ENCODE measurements at places on chromosomes 7 and 10.

DNA sequence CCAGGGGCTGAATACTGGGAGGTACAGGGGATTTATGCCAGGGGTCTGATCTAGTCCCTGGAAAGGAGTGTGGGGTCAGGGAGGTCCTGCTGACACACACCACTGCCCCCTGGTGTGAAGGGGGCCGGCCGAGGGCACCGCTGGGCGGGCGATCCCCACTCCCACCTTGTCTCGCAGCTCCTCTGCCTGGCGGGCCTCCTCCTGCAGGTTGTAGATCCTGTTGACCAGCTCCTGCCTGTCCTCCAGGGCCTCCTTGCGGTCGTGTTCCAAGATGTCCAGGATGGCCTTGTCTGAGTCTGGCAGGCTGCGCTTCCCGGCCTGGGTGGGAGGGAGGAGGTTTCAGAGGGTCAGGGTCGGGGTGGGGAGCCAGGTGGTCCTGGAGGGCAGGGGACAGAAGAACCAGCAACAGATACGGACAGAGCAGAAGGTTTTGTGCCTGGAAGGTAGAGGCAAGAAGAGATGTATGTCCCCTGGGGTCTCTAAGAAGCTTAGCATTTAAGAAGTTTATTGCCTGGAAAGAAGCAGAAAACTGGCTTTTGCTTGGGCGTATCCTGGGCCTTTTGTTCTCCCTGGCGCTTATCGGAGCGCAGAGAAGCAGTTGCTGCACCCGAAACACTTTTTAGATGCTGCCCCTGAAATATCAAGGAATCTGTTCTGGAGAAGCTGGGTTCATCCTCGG, 94.5 kb upstream of the GNA12 start:
- no peak for DNase-seq

DNA sequence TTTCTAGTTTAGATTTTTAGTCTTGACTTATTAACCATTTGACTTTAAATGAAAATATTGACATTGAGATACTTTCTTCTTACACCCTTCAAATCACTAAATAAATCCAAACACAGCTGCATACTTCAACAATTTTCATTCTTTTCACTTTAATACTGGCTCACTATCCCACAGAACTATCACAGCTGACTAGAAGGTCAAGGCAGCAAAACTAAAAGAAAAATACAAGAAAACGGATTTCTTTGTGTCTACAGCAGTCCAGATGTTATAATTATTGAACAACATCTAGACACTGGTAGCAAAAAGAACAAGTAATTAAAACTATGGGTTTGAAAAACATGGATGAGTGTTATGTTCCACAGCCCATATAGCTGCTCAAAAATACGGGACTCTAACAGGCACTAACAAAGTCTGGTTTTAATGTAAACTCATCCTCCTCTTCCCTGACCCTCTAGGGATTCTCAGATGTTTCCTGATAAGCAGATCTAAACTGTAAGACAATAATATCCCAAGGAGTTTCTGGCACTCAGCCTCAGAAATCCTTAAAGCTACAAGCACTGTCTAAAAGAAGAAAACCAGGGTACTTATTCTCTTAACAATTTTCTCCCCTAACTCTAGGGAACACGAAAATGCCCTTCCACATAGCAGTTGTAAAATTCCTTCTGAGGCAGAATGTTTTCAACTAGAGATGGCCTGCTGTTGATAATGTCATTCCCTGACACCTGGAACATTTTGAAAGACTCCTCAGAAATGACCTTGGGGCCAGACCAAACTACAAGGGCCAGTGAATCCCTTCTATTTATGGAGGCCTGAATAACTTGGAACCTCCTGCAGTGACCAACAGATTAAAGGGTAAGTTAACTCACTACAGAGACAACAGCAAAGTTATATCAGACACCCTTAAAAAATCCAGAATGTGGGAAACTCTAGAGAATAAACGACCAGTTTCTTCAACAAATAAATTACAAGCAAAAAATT, 12.8 kb downstream of the DNMBP start:
- no peak for DNase-seq

DNA sequence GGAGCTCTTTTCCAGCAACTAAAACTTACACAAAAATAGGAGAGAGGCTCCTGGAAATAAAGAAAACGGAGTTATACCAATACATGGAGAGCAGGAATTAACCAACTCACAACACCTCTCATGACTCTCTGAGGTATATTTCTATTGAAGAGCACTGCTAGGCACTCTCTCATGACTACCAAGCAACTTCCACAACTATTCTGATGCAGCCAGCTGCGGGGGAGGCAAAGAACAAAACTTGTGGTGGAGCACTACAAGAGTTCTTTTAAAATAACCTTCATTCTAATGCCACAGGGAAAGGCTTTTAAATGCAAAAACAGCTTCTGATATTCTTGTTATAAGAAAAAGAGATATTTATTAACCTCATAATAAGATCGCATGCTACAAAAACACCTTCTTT, 140.7 kb downstream of the SLC25A13 start:
- no peak for DNase-seq

DNA sequence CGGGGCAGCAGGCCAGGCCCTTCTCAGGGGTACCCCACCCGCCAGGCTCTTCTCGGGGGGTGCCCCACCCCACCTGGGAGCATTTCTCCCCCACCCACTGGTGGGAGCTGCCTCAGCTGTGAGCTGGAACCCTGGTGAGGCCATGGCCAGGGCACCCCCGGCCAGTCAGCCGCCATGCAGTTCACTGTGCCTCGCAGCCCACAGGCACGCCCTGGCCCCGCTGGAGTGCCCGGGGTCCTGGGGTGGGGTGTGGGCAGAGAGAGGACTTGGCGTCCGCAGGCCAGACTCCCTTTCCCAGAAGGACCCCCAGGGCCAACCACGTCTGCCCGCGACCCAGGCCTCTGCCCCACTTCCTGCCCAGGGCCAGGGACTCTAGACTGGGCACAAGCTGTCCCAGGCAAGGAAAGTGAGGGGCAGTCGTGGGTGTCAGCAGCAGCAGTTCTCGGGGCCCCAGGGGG, 13.1 kb downstream of the DPYSL4 start:
- DNase-seq = no peak

- DNase-seq = peak; percentile 53
Observed at GRCh38 chr10:125694883-125695282, 11.9 kb upstream of the TEX36 start.

DNA sequence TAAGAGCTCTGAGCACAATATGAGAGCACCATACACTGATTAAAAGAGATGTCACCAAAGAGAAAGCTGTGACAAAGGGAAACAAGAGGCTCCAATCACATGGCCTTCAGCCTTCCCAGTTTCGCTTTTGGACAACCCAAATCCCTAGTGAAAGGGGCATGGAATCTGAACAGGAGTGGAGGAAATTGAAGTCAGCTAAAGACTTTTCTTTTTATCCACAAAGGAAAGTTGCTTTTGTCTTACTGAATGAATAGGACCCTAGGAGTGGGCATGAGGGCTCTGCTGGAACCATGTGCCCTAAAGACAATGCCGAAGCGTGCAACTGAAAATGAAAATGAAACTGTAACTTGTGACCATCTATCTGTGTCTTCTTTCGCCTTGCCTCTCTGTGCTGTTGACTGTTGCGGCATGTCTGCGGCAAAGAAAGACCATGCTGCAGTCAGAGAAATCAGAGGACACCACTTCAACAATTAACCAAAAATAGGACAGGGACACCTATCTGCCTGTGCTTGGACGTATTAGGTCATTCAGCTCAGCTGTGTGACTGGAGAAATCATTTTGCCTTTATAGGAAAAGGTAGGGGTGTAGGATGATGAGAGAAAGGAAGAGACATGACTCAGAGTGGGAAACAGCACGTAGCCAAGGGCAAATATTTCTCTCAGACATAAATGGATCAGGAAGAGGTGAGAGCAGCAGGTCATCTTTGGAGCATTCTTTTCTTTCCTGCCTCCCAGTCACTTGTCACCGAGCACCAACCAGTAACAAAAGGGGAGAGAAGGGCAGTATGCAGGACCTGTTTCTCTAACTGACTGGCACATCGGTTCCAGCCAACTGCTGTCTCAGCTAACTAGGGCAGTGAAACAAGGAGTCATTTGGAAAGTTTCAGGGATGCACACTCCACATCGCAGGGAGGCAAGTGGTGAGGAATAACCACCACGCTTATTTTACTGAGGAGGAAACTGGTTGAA, 12.3 kb downstream of the CAV2 start:
- DNase-seq = no peak

DNA sequence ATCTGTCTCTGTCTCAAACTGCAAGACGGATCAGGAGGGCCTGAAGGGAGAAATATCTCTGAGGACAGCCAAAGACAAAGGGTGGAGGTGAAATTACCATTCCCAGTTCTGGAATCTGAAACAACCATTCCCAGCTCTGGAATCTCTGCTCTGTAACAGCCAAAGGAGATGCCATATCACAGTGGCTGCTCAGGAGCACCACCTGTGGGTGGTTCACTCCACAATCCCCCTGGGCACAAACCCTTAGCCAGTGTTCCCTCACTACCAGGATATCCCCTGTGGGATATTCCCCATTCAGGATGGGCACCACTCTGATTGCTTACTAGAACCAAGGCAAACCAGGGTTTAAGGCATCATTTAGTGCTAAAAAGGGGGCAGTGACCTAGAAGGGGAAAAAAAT, 199.0 kb downstream of the HTR7 start:
- no peak for DNase-seq

Measured in prostate gland (tissue), 2 donors.